ENCODE measurements at places on chromosomes 12 and 14. TPM values are rescaled to one million over a fixed set of nuclear protein-coding genes. Genes with fewer than 3 reads are reported as not detected.

The HOXC6 gene
- 3.4 TPM for total RNA-seq

The DPF3 gene
- total RNA-seq, result 0.29 TPM

The B4GALNT3 gene
- 0.49 TPM for total RNA-seq

The KLHDC2 gene
- total RNA-seq, result 35.3 TPM

The SDS gene
- 2.7 TPM for total RNA-seq

The PTHLH gene
- total RNA-seq, result 15.4 TPM

The MMAB gene
- 34.0 TPM for total RNA-seq

The RNASE9 gene
- not detected for total RNA-seq

The CCDC196 gene
- total RNA-seq, result not detected

The CPNE6 gene
- total RNA-seq, result not detected

The CIDEB gene
- total RNA-seq, result 0.17 TPM

The KCNK10 gene
- total RNA-seq, result not detected

The AGAP2 gene
- total RNA-seq, result 0.23 TPM

The KLRB1 gene
- not detected for total RNA-seq

The RNASE2 gene
- not detected for total RNA-seq

The ENTPD5 gene
- 6.7 TPM for total RNA-seq

The MYF5 gene
- total RNA-seq, result not detected

The NTS gene
- total RNA-seq, result 84.7 TPM

The RNU7-1 gene
- total RNA-seq, result not detected

The SLC10A1 gene
- total RNA-seq, result not detected

The RPL41 gene
- 5,751 TPM for total RNA-seq

The EML5 gene
- 0.43 TPM for total RNA-seq

The NTF3 gene
- total RNA-seq, result not detected

The CHGA gene
- total RNA-seq, result 1.0 TPM

The FOXN4 gene
- 0.20 TPM for total RNA-seq

The KIAA0586 gene
- total RNA-seq, result 7.0 TPM

The ART4 gene
- not detected for total RNA-seq

The CLEC1A gene
- total RNA-seq, result not detected

The CIROP gene
- total RNA-seq, result not detected

The ASCL1 gene
- not detected for total RNA-seq

The PTCSC3 gene
- not detected for total RNA-seq

The RPL10L gene
- not detected for total RNA-seq

The PLA2G1B gene
- not detected for total RNA-seq

The MRPL51 gene
- total RNA-seq, result 282 TPM

The FAM161B gene
- 1.5 TPM for total RNA-seq

The PLEKHD1 gene
- total RNA-seq, result 0.03 TPM

The FAM181A gene
- not detected for total RNA-seq

The TDRD9 gene
- total RNA-seq, result 0.14 TPM

The IL22 gene
- total RNA-seq, result not detected

The PDZRN4 gene
- not detected for total RNA-seq

The TMEM63C gene
- 3.6 TPM for total RNA-seq

The SMIM41 gene
- total RNA-seq, result not detected
